Thoracic aorta (tissue), 2 donors: ENCODE measurements at places on chromosomes 11 and 22. TPM values are rescaled to one million over a fixed set of nuclear protein-coding genes. Genes with fewer than 3 reads are reported as not detected.

- no peak for DNase-seq
Observed at GRCh38 chr22:42179616-42180015, 49.0 kb upstream of the CYP2D6 start.

- no peak for DNase-seq
Observed at GRCh38 chr11:93704237-93704636, 37.1 kb downstream of the TAF1D start.

PRODH gene
- 16.0 TPM for total RNA-seq

DNA sequence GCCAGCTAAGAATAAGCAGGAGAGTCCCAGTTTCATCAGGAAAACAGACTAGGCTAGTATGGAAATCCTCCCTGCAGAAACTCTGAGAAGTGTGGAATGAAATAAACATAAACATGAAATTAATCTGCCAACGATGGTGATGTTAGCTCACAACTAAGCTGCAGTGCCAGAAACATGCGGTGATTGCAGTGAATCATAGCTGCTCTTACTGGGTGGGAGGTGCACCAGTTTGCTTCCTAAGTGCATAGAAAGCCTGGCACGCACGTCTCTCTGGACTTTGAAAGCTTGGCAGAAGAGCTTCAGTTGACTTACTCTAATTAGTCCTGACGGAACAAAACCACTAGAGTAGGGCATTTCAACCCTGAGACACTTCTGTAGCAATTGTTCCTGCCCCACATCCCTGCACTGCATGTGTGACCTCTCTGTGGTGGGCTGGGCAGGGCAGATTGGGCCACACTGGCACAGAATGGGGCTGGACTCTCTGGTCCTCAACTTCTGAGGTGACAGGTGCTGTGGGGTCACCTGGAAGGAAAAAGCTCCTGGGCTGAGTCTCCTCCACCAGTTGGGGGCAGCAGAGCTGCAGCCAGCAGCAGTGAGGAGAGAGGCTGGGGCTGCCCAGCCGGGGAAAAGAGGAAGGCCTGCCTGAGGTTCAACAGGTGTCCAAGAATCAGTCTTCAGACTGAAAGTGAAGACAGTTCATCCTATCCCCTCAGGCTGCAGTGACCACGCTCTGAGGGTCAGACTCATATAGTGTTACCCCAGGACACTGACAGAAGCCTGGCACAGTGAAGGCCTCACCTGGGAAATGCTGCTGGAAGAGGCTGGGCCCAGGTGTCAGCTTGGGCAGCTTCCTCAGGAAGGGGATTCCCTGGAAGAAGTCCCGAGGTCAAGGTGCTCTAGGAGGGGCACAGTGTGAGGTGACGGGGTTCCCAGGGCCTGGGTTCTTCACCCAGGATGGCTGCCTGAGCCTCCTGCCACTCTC lies 40.5 kb downstream of the GGTLC2 start:
- DNase-seq: no peak

HOATZ gene
- not detected for total RNA-seq

GRCh38 chr11:70341881-70342429 lies 56.4 kb upstream of the CTTN start:
- DNase-seq: no peak

OR4B1 gene
- total RNA-seq: not detected

- DNase-seq: no peak
Observed at GRCh38 chr11:83152264-83152663, 4.7 kb upstream of the PCF11 start.

PKDREJ gene
- under 0.01 TPM for total RNA-seq

CPT1A gene
- 75.3 TPM for total RNA-seq

OR52E8 gene
- total RNA-seq: not detected

ST14 gene
- total RNA-seq: 6.9 TPM
